Activated CD4-positive, CD25-positive, alpha-beta regulatory T cell (primary cell): ENCODE measurements at places on chromosomes 2 and 18.

DNA sequence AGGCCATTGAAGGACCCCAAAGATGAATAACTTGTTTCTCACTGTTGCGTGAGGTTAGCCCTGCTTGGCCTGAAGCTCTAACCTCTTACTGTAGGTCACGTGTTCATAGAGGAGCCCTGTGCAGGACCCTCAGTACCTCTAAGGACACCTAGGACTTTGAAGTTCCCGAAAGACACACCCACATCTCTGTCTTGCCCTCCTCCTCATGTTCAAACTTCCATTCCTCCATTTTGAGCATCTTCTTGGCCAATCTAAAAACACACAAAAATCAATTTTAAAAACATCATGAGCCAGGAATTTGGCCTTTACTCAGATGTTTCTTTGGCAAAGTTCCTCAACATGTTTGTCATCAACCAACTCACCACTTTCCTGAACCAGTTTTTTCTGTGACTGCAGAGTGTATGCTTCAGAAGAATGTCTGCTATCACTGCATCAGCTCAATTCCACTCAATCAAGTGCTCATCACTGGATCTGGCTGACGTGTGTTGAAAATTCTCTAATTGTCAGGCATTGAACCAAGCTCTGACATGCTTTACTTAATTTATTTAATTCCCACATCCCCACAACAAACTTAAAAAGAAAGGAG is 101.6 kb downstream of the AP1S3 start:
- DNase-seq = no peak

GRCh38 chr18:21826196-21826595 is 85.6 kb downstream of the MIB1 start:
- DNase-seq = no peak

DNA sequence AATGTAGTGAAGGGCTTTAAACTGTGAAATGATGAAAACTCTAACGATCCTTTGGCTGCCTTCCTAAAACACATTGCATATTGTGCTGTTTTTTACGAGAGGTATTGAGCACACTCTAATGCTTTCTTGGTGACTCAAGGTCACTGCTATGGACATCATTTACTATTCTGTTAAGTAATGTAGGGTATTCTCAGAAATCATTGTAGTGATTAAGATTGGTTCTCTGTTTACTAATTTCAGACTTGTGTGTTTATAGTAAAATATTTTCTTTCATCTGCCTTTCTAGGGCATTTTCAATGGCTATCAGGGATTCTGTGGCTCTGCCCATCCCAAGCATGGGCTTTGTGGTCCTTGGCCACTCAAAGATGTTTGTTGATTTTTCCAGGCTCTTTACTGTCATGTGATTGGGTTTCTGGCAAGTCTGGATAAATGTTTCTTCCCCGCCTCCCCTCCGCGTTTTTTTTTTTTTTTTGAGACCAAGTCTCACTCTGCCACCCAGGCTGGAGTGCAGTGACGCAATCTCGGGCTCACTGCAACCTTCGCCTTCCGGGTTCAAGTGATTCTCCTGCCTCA is 29.3 kb downstream of the UBE2F start:
- no peak for DNase-seq

GRCh38 chr2:229523663-229524062 is 190.7 kb downstream of the DNER start:
- no peak for DNase-seq

DNA sequence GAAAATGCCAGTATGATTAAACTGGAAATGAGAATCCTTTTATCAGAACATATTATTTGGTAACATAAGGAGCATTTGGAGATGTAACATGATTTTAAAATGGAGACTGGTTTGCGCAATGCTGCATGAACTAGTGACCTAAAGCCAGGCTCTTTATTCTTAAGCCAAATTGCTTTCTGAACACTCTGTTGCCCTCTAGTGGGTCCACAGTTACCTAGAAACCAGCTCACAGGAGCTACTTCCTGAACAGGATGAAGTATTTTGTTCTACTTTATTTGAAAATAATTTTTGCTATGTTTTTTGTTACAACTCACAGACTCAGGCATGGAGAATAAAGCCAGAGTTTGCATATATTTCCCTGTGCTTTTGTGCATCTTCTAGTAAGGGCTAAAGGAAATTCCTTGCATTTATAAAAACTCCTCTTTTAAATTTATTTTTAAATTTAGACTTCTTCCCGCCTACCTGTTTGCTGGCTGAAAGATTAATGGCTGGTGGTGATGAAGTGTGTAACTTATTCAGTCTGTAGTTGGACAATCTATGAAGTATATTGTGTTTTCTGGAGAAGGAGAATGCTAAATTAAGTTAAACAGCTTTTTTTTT is 146.7 kb downstream of the PARD3B start:
- DNase-seq = no peak
